Activated CD4-positive, alpha-beta T cell treated with anti-CD3 and anti-CD28 coated beads for 24 hours (primary cell): ENCODE measurements at places on chromosomes 11 and 22.

- DNase-seq = peak; percentile 53
Observed at GRCh38 chr11:133082841-133083488, 449.3 kb downstream of the OPCML start.

- DNase-seq = no peak
Observed at GRCh38 chr22:45430871-45431270, 17.4 kb downstream of the RIBC2 start.

DNA sequence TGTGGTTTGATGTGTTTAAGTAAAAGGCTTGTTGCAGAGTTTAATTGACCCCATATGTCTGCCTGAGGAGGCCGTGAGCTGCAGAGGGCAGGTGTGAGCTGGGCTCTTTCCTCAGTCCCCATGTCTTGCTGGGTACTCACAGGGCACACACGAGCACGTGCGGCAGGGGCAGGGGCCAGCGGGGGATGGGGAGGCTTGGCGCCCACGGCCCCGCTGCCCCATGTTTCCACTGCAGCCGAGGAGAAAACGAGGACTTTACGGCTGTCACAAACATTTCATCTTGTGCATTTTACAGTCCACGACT lies 24.7 kb upstream of the CCDC188 start:
- DNase-seq = no peak

- DNase-seq = peak; percentile 68
Observed at GRCh38 chr11:19557720-19558140, 154.9 kb upstream of the NAV2 start.

DNA sequence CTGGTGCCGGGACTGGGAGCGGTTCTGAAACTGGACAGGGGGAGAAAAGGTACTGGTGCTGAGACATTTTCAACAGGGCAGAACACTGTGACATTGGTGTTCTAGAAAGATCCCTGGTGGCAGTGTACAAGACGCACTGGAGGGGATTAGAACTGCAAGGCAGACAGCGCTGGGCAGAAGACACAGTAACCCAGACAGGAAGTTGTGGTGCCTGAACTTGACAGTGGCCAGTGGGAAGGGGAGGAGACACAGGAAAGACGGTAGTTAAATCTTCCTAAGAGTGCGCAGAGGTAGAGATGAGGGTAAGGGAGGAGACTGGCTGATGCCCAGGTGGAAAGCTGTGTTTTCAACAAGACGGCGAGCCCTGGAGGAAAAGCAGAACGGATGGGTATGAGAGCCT lies 24.5 kb downstream of the FAM227A start:
- DNase-seq = no peak

DNA sequence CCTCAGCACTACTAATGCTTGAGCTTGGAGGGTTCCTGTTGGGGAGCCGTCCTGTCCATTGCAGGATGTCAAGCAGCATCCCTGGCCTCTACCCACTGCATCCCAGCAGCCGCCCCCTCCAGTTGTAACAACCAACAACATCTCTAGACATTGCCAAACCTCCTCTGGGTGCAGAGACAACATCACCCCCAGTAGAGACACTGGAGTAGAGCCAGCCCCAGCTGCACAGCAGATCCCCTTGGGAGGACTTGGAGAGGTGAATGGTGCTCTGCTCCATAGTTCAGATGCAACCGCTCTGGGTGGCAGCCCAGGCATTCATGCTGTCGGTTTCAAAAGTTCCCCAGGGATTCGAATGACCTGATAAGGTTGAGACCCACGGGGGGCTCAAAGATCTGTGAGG lies 259.0 kb downstream of the MN1 start:
- DNase-seq = no peak

- no peak for DNase-seq
Observed at GRCh38 chr22:48037618-48038017, 1275.2 kb downstream of the TBC1D22A start.

DNA sequence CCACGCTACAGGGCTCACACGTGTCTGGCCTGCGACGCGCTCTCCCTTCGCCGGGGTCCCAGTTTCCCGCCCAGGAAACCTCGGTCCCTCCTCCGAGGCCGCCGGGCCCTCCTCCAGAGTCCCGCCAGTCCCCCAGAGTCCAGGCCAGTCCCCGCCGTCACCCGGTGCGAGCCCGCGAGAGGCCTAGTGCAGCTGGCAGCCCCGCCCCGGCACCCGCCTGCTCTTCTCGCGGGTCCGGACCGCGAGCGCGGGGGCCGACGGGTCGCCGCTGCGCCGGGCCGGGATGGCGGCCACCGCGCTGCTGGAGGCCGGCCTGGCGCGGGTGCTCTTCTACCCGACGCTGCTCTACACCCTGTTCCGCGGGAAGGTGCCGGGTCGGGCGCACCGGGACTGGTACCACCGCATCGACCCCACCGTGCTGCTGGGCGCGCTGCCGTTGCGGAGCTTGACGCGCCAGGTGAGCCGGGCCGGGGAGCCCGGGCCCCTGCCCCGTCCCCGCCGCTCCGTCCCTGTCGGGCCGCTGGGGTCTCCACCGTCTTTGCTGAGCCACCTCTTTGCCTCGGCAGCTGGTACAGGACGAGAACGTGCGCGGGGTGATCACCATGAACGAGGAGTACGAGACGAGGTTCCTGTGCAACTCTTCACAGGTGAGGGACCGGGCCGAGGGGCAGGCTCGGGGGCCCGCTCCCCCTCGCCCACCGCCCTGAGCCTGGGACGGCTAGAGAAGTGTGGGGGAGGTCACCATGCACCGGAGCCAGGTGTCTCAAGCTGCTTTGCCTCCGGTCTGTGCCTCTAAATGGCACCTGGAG lies at the start of gene PTPMT1:
Gene PTPMT1 (plus strand): TSS at position 260 of the 809 bp plus-strand sequence. CDS start 24 bp downstream, at position 284.
- peak; percentile 50 for DNase-seq

DNA sequence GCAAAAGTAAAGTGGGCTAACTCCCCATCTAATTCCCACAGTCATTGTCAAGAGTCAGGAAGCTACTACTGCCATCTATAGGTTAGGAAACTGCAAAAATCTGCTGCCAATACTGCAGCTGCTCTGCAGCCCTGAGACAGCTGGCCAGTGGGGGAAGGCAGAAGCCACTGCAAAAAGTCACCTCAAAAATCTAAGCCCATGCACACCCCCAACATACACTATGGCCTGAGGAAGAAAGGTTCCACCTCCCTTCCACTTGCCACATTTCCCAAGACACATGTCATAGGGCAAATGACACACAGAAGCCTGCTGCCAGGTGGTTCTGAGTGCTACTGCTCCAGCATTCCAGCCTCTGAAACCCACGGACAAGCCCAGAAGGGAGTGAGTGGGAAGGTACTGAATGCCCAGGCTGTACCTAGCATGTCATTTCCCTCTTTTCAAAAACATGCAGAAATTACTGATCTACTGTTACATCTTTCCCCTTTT lies 36.9 kb downstream of the DGCR2 start:
- DNase-seq = no peak

DNA sequence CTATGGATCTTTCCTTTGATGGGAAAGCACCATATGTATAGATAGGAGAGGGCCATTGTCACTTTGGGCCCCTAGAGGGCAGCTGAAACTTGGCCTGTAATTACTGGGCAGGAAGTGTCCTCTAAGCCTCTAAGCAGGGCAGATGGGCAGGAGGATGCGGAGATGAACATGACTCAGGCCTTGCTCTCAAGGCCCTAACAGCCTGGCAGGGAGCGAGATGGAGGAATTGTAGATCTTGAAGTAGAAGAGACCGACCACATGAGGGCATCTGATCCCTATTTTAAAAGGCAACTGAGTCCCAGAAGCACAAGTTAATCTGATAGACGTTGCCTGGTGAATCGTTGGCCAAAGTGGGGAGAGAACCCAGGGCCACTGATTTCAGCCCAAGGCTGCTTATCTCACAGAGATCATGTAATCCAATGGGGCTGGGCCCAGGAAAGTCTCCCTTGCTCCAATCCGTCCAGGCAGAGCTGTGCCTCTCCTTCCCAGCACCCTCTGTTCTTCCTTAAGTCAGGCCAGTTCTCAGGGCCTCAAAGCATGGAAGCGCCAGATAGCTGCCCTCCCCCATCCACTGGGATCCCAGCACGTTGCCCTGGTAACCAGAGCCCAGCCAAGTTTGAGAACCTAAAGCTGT lies 2.5 kb upstream of the SEPTIN3 start:
- DNase-seq = no peak

DNA sequence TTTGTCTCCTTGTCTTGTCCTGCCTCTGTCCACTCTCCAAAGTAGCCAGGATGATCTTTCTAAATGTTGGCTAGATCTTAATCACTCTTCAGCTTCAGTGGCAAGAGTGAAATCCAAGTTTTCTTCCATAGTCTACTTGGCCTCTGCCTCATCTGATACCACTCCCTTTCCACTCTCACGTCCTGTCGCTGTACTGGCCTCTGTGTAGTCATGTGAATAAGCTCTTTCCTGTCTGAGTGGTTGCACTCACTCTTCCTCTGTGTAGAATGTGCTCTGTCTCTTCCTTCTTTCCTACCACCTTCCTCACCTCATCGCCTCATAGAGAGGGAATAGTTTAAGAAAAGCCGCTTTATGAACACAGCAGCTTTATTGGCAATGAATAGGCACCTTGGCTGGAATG lies 86.5 kb downstream of the WNT11 start:
- DNase-seq = no peak

DNA sequence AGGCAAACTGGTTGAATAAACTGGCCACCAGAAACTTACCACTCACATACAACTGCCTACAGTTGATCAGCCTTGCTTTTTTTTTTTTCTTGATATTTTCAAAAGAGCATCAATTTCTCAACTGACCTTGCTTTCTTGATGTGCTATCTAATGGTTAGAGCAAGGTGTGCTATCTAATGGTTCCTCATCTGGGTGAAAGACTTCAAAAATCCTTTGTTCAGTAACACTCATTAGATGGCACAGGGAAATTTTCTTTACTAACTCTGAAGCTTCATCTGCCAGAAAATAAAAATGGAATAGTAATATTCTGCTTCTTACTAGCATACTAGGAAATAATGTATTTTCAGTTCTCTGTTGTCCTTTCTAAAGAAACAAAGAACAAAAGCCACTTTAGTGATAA lies 51.2 kb upstream of the RAPSN start:
- no peak for DNase-seq

GRCh38 chr11:87437844-87438223 lies 400.1 kb downstream of the TMEM135 start:
- no peak for DNase-seq

- no peak for DNase-seq
Observed at GRCh38 chr11:18731441-18731840, 5.5 kb upstream of the IGSF22 start.

- DNase-seq = no peak
Observed at GRCh38 chr11:104956528-104956927, 11.8 kb downstream of the CASP4 start.

- no peak for DNase-seq
Observed at GRCh38 chr11:130918081-130918480, 1.8 kb upstream of the SNX19 start.

GRCh38 chr22:31938296-31938695 lies 6.0 kb upstream of the YWHAH start:
- DNase-seq = no peak
